ENCODE measurements at places on chromosomes 3 and 15.

DNA sequence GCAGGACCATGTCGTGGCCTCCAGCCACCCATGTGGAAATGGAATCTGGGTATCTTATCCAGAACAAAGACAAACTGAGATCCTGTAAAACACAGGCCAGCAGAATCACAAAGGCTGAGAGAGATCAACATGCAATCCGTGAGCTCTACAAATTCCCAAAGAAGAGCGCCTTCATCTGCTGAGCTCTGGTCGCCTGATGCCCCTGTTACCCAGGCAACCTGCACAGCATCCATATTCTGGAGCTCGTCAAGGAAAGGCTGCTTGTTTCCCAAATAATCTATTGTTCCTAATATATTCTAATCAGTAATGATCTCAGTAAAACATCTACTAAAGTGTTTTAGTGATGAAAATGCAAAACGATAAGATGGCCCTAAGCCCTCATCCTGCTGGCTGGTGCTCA, 133.6 kb downstream of the OCA2 start:
- no peak for DNase-seq

DNA sequence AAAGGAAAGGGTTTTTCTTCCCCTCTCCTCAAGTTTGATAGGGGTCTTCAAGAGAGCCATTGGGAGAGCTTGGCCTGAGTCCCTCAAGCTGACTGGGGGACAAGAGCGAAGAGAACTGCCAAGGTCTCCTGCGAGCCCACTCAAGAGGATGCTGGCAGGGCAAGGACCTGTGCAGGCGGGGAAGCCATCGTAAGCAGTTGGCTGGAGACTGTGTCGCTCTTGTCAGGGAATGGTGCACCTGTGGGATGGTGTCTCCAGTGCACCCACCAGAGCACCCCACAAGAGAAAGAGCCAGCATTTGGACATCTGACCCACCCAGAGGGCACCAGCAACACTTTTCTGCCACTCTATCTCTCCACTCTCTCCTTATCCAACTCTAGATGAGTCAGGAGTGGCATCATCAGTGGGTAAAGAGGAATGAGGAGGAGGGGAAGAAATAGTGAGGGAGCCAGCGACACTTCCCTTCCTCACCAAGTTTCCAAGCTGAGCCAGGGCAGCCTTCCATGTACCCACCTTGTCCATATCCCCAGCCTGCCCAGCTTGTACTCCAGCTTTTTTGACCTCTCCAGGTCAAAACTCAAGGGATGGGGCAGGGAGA, 13.6 kb upstream of the XIRP1 start:
- DNase-seq = no peak

DNA sequence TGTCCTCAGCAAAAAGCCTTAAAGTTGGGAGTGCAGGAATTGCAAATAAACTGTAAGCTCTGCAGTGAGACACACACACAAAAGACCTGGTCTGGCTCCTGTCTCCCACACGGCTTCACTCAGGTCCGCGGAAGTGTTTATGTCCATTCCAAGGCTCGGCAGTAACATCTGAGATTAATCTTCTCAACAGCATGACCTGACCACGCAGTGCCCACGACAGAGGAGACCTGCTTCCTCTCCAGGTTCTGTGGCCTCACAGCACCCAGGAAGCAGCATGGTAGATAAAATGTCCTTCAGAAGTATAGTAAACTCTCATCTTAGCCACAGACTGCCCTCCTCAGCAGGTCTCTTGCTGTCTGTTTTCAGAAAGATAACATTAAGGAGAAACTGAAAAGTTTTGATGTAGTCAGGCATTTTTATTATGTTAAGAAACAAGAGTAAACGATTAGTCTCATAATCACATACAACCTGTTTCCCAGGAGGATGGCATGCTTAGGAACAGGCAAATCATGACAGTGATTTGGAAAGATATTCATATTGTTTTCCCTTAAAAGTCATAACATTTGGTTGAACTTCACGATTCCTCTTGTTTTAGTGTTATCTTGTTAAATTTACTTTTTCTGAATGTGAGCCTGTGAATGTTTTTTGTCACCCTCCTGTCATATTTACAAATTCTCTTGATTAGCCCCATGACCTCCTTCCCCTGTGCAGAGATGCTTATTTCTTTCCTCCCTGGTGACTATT, 34.6 kb downstream of the CD200R1L start:
- no peak for DNase-seq

GRCh38 chr15:31268108-31268501, 58.5 kb upstream of the KLF13 start:
- no peak for DNase-seq

DNA sequence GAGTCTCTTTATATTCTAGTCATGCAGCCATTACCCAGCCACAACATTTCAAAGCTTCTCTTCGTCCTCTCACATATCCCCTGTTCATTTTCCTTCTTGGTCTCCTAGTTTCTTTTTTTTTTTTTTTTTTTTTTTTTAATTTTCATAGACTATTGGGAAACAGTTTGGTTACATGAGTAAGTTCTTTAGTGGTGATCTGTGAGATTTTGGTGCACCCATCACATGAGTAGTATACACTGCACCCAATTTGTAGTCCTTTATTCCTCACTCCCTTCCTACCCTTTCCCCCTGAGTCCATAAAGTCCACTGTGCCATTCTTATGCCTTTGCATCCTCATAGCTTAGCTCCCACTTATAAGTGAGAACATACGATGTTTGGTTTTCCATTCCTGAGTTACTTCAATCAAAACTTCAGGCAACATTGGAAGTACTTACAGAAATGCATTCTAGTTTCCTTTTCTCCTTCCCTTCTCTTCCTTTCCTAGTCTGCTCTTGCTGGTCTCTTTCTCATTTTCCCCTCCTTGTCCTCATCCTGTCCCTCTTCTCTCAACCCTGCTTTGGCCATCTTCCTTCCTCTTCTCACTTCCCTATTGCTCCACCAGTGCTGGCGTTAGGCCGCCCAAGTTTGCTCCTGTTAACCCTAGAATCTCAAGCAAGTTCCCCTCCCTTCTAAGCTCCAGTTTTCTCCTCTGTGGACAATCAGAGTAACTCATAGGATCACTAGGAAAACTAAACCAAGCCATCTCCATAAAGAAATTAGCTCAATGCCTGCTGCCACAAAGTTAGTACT, 4.8 kb downstream of the ATP8B4 start:
- DNase-seq = no peak

GRCh38 chr3:73461547-73461946, 163.2 kb downstream of the PDZRN3 start:
- DNase-seq = no peak

DNA sequence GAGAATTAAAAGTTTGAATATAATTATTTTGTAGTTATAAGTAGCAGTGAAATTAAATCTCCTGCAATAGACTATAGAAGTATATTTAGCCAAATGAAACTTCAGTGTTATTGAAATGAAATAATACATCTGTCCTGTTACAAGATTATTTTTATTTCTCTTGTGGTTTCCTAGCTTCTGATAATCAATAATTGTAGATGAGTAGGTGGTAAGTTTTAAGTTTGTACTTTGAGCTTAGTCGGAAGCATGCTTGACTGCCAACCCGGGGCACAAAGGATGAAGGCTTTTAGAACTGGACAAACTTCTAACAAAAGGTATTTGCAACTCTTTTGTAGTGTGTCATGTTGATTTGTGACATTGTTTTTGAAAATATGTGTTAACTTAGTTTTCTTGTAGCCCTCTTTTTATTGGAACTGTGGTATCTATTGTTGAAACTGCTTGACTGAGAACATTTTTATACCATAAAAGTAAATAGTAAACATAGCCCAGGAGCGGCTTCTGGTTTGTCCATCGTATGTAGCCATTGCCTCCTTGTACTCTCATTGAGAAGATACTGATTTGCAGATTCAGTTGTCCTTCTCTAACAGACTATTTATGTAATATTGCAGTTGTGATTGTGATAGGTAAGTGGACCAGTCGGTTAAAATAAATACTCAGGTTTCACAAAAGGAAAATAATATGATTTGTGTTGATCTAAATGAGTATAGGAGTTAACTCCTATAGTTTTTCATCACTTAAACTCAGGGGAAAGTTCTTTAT, 2.9 kb downstream of the CTNNB1 start:
- no peak for DNase-seq

GRCh38 chr3:177934001-177934891, 602.0 kb upstream of the KCNMB2 start:
- DNase-seq = no peak

DNA sequence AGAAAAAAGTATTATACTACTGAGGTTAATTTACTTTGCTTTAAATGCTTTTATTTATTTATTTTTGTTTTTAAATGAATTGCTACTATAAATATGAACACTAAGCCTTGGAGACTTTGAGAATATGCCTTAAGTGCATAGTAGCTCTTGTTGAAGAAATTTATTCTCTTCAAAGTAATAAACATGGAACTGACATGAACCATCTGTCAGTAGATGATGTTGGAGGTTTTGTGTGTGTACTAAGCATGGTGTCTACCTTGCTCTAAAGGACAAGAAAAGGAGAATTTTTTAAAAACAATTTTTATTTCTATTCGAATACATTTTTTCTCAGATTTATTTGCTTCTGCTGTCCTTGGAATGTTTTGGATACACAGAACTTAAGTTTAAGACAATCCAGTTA, 81.1 kb upstream of the PDZRN3 start:
- DNase-seq = no peak

DNA sequence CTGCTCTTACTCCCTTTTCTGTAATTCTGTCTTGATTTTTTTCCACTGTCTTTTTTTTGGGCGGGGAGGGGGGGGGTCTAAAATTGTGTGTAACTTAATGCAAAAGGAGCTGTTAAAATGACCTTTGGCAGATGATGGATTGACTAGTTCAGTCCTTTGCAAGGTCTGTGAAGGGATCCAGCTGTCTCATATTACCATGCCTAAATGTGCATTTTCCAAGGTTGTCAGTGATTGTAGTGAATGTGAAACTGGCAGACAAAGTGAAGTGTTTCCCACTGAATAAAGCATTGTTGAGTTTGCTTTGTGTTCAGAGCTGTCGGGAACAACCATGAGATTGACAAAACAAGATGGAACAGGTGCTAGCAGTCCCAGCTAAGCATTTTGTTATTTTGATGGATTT, 110.1 kb upstream of the SKOR1 start:
- DNase-seq = no peak

DNA sequence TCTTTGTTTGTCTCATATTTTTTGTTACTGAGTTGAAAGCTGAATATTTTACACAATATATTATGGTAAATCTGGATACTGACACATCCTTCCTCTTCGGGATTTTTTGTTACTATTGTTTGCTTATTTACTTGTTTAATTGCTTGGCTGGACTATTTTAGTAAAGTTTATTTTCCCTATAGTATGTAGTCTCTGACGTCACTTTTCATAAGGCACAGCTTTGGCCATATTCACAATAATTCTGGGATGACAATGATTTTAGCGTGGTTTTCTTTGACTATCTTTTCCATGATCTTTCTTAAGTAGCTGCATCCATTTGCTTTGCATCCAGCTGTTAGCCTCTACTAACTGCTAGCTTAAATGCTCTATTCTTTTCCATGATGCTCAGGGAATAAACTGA, 552.4 kb downstream of the VGLL3 start:
- DNase-seq = no peak

- no peak for DNase-seq
Observed at GRCh38 chr3:23105048-23105447, 98.1 kb upstream of the UBE2E2 start.

GRCh38 chr3:113684271-113684819, 12.1 kb downstream of the USF3 start:
- DNase-seq = no peak
